Stimulated activated CD4-positive, alpha-beta T cell treated with anti-CD3 and anti-CD28 coated beads, Interleukin-4, amount 100 ng/mL, for 1 hour (primary cell): ENCODE measurements at places on chromosomes 12 and 14.

DNA sequence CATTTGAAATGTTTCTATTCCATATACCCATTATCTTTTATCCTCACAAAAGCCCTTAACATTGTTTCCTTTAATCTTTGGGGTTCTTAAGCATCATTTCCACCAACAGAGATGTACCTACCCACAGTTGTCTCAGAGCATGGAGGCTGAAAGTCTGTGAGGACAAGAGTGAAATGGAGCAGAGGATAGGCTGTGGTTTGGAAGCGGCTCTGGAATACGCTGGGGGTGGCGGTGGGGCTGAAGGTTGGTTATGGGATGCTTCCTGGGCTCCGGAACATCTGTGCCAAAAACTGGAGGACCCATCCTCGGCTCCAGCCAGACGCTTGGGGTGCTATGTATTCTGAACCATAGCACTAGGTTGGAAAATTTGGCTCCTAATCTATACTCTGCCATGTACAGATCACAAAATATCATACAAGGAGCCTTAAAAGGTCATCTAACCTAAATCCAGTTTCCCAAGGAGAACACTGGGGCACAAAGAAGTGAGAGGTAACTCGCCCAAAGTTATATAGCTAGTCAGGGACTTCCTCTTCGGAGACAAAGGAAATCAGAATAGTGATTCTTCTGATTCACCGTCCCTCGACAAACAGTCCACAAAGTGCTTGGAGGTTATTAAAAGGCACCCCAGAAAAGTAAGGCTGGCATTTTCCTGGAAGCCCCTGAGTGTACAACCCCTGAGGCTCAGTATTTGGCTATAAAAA is 2.5 kb downstream of the PPP1R3E start:
- no peak for DNase-seq

DNA sequence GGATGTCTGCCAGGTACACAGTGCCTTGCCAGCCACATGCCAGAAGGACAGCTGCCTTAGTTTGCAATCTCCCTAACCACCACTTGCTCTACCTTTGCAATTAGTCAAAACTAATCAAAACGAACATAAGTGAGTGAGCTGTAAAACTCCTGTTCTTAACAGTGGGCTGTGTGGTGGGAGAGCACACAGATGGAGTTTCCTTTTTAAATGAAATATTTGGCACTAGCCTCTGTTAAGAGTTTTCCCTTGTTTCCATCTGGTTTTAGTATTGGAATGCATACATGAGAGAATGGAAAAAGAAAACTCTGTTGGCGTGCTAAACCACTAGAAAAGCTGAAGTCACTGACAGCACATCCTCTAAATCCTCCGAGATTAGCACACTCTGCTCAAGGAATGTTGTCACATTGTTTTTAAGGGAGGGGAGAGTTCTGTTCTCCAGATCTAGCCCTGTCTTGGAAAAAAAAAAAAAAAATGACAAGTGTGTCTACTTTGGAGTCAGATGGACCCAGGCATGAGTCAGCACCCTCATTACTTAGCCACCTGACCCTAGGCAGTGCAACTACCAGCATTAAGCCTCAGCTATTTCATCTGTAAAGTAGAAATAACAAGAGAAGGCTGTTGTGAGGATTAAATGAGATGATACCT is 83.9 kb downstream of the STXBP6 start:
- DNase-seq = no peak

GRCh38 chr14:50794068-50794645 is 36.8 kb downstream of the NIN start:
- DNase-seq = no peak

- no peak for DNase-seq
Observed at GRCh38 chr14:37139710-37140109, 32.7 kb downstream of the SLC25A21 start.

DNA sequence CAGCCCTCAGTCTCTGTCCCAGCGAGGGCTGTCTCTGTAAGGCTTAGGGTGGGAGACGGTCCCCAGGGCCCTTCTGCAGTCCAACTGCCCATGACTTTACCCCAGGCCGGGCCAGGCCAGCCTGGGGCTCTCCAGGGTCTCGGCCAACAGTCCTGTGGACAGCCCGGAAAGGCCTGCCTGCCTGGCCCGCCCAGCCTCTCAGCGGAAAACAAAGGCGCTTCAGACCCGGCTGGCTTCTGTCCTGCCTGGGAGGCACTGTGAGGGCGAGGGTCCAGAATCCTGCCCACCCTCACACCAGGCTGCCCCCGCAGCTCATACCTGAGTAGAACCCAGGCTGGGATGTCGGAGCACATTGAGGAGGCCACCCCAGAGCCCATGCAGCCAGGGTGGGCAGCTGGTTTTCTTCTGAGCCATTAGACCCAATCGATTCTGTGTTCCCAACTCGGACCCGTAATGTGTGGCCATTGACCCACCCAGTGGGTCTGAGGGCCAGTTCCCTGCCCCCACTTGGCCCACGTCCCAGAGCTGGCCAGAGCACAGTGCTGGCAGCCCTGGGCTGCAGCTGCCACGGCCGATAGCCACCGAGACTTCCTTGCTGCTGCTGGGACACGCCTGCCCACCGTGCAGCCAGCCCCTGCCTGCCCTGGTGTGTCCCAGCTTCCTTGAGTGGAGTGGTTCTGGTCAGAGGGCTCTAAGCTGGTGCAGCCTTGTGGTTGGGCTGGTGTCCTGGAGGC is 1.6 kb downstream of the CRIP2 start:
- DNase-seq = no peak
